ENCODE measurements at places on chromosomes 16 and 17.

DNA sequence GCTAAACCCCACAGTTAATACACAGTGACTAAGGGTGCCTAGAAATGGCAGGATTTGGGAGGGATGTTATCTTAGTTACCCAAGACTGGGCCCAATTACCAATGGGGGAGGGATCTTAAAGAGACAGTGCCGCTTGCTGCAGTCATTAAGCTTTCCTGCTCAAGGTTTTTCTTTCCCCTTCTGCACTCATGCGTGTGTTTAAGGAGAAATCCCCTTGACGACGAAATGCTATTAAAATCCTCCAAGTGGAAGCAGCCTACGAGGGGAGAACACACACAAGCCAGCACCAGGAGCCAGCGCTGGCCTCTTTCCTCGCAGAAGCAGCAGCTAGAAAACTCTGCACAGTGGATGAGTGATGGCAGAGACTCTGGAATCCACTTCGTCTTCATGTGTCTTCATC, 22.0 kb downstream of the SALL1 start:
- DNase-seq: no peak

DNA sequence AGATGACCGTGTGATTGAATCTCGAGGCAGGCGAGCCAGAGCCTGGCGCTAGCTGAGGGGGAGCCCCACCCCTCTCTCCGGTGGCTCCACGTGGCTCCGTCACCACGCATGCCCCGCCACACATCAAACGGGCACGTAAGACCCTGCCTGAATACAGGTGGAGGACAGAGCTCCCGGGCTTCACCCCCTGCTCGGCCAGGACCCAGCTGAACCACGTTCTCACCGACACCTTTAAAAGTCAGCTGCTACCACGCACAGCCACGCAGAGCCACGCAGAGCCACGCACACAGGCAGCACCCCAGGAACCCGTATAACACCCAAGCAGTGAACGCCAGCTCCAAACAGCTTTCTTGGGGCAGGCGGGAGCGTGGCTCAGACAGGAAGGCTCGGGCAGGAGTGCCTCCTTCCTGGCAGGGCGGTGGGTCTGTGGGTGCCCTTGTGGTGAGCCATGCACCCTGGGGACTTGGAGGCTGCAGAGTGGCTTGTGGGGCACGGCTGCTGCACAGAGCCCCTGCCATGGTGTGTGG, 4.4 kb downstream of the TMEM204 start:
- no peak for DNase-seq

GRCh38 chr17:80799538-80800480, 191.8 kb upstream of the CHMP6 start:
- DNase-seq: no peak

DNA sequence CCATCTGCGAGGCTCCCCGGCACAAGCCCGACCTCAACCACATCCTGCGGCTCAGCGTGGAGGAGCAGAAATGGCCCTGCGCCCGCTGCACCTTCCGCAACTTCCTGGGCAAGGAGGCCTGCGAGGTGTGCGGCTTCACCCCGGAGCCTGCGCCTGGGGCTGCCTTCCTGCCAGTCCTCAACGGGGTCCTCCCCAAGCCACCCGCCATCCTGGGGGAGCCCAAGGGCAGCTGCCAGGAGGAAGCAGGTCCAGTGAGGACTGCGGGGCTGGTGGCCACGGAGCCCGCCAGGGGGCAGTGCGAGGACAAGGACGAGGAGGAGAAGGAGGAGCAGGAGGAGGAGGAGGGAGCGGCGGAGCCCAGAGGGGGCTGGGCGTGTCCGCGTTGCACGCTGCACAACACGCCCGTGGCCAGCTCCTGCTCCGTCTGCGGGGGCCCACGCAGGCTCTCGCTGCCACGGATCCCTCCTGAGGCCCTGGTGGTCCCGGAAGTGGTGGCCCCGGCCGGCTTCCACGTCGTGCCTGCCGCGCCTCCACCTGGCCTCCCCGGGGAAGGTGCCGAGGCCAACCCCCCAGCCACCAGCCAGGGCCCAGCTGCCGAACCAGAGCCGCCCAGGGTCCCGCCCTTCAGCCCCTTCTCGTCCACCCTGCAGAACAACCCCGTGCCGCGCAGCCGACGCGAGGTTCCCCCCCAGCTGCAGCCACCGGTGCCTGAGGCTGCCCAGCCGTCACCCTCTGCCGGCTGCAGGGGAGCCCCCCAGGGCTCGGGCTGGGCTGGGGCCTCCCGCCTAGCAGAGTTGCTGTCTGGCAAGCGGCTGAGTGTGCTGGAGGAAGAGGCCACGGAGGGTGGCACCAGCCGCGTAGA, 13.1 kb upstream of the PRR35 start:
- no peak for DNase-seq

GRCh38 chr16:74608944-74609343, 2.0 kb upstream of the GLG1 start:
- DNase-seq: no peak

All from germinal center (tissue), 1 donor.